Osteocyte (in vitro differentiated cells): ENCODE measurements at places on chromosomes 12 and 14.

DNA sequence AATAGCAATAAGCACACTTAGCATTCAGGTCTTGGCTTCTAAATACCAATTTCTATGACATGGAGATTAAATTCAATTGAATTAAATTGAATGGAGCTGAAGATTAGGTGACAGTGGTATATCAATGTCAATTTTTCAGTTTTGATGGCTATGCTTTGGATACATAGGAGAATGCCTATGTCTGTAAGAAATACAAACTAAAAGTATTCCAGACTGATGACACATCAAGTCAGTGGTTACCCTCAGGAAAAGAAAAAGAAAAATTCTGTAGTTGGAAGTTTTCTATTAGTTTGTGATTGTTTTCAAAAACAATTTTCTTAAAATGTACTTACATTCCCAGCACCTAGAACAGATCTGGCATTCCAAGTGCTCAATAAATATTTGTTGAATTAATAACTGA, 4.9 kb upstream of the DCAF4 start:
- no peak for DNase-seq

DNA sequence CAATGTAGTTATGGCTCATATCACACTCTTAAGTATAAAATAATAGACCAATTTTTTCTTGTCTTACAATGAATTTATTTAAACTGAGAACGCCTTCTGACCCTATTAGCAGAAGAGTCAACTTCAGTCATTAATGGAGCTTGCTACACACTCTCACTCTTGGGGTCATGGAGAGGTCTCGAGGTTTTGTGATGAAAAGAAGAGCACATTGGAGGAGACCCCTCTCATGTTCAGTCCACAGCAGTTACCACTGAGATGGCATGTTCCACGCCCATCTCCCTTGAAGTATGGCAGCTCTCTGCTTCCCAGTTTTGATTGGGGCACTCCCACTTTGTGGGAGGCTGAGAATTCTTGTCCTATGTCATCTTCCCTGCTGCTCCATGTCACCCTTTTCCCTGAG, 266.4 kb downstream of the RPS29 start:
- no peak for DNase-seq

- DNase-seq = peak; percentile 87
Observed at GRCh38 chr14:61145903-61146481, 135.1 kb downstream of the TMEM30B start.

DNA sequence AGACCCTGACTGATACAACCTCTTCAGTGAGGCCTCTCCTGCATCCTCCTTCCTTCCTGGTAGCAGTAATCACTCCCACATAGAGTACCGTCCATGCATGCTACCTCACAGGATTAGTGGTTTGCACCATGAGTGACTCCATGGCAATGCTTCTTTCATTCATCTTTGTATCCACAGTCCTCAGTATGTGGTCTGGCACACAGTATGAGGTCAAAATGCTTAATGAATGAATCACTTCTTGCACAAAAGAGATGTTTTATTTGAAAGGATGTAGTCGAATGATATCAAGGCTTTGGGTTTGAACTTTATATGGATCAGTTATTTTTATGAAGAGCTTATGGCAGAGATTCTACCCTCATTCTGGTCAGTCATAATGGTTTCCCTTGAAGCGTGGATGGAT, 42.2 kb downstream of the KCNA5 start:
- DNase-seq = no peak

GRCh38 chr12:48129376-48129775, 10.2 kb downstream of the PFKM start:
- DNase-seq = no peak

DNA sequence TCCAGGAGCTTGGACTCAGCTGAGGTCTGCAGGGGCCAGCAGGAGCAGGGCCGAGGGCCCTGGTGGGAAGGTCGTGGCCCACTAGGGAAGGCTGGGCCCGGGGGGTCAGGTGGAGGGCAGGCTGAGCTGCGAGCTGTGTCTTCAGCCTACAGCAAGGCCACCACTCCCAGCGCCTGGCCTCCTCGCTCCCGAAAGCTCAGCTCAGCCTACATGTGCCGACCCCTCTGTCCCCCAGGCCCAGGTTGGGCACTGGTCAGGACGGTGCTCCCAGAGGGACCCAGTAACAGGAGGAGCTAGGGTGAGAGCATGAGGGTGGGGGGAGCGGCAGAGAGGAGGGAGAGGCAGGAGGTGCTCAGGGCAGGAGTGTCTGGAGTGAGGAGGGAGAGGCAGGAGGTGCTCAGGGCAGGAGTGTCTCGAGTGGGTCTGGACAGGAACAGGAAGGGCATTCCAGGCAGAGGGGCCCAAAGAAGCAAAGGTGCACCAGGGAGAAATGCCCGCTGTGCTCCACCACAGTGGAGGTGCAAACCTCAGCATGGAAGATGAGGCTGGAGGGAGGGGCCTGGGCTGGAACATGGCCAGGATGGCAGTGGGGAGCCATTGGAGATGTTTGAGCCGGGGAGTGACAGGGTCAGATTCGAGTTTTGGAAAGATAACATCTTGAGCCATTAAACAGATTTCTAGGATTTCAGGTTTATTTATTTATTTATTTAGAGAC, 29.1 kb upstream of the GPR132 start:
- no peak for DNase-seq

GRCh38 chr12:1842905-1843640, 22.7 kb downstream of the LRTM2 start:
- peak; percentile 76 for DNase-seq

DNA sequence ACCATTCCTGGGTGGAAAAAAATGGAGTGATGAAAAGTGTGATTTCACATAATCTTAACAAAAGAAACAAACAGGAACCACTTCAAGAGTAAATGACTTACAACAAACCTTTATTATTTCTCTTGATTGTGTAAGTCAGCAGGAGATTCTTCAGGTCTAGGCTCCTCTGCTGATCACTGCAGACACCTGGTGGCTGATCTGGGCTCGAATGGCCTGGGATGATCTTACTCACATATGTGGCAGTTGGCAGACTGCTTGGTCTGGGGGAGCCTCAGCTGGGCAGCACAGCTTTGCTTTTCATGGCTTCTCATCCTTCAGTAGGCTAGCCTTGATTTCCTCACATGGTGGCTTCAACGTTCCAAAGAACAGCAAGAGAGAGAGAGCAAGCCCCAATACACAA, 215.4 kb upstream of the PRICKLE1 start:
- DNase-seq = no peak

GRCh38 chr14:77843195-77843594, 43.3 kb downstream of the ADCK1 start:
- DNase-seq = no peak

DNA sequence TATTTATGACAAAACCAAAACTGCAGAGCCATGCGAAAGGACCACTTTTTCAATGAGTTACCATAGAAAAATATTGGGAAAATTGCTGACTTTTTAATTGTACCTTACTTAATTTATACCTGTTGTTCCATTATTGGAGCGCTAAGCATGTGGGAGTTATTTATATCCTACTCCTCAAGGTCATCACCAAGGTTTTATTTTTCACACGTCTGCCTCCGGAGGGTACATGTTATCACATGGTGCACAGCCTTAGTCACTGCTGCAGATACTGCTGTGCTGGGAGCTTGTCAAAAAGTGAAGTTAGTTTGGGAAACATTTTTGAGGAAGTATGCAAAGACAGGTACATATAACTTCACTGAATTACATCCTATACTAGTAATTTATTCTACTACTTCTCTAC, 1444.3 kb downstream of the AACS start:
- DNase-seq = no peak

- no peak for DNase-seq
Observed at GRCh38 chr12:54526812-54527630, 22.4 kb upstream of the PDE1B start.

- DNase-seq = no peak
Observed at GRCh38 chr12:109435428-109436187, 41.5 kb downstream of the KCTD10 start.

- no peak for DNase-seq
Observed at GRCh38 chr12:49066120-49066519, 3.7 kb downstream of the RHEBL1 start.

GRCh38 chr12:128259556-128260070, 7.4 kb upstream of the TMEM132C start:
- DNase-seq = no peak

DNA sequence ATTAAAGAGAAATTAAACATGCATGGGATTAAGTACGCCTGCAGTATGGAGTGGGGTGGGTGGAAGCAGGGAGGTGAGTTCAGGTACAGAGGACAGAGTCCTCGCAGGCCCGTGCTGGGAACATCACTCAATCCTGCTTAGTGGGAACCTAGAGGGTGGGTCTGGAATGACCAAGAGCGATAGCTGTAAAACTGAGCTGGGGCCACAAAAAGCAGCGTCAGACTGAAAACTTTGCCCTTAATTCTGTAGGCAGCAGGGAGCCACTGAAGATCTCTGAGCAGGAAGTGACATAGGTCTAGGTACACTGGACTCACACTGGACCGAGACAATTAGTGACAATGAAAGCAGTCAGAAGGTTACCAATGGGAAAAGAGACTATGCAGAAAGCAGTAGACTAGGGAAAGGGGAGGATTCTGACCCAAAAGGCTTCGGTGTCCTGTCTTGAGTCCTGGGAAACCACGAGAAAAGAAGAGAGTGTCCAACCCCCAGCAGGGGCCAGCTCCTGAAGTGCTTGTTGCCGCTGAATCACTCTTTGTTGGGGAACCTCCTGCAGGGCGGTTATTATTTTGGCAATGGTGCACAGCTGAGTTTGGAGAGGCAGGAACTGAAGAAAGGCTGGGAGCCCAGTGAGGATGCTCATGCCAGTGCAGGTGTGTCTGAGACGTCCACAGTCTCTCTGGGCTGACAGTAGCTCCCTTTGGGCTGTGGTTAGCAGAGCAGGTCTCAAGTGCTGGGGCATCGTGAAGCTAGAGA, 97.4 kb downstream of the PLXNC1 start:
- peak; percentile 67 for DNase-seq

DNA sequence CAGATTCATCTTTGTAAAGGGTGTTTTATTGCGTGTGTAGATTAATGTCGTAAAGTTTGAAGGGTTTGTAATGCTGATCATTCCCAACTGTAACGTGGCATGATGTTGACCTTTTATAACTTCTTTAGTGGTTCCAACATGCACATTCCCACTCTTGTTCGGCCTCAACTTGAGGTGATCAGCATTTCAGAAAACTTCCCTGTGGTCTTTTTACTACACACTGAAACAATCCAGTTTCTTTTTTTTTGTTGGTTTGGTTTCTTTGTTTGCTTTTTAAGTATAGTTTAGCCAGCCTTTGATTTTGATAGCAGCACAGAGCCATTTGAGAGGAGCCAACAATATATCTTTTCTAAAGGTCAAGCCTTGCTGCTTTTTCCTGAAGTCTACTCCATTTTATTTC, 22.8 kb downstream of the UTP20 start:
- no peak for DNase-seq

DNA sequence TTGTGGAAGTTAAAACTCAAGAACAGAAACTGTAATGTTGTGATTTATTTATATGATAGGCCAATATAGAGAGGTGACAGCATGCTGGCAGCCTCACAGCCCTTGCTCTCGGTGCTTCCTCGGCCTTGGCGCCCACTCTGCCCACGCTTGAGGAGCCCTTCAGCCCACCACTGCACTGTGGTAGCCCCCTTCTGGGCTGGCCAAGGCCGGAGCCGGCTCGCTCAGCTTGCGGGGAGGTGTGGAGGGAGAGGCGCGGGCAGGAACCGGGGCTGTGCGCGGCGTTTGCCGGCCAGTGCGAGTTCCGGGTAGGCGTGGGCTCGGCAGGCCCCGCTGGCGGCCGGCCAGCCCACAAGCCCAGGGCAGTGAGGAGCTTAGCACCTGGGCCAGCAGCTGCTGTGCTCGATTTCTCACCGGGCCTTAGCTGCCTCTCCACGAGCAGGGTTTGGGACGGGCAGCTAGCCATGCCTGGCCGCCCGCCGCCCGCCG, 65.8 kb upstream of the SLC8A3 start:
- DNase-seq = no peak

DNA sequence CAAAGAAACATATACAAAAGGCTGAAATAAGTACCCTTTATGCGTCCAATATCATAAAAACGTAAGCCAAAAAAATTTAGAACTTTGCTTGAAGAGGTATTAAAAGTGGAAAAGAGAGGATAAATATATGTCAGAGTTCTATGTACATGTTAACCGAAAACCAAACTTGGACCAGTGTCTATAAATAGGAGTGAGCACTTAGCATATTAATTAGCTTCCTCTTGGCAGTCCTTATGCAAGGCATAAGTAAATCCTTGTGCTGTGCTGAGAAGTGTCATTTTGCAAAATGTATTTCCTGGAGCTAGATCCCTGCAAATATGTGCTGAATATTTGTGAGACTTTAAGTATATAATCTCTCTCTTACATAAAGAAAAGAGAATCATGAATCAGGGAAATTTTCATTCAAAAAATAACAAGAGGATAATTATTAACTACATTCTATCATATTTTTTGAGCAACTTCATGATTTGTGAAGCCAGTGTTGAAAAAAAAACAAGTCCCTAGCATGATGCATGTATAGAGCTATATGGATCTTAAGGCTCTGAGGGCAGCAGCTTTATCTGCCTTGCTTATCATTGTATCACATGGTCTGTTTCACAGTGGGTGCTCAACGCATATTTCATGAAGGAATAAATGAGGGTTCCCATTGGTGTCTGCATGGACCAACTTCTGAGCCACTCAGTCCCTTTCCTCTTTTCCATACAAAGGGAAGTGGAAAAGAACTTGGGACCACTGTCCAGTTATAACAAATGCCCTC, 326.1 kb downstream of the PDZRN4 start:
- no peak for DNase-seq

- DNase-seq = no peak
Observed at GRCh38 chr14:68650404-68650994, 142.4 kb downstream of the ZFP36L1 start.

- no peak for DNase-seq
Observed at GRCh38 chr14:101399737-101400517, 161.4 kb upstream of the DIO3 start.

DNA sequence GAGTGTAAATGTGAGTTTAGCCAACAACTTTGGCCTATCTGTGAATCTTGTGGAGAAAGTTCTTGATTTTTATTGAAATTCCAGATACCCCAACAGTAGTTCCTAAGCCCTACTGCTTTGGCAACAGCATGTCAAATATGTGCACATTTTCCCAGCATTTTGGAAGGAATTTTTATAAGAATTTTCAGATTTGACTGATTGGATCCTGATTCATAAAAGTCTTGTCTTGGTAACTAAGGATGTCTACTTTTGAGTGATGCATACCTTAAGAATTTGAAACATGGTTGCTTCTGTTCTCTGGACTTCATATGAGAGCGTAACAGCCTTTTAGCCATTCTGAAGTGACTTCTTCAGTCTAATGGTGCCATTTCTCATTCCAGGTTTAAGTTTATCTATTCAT, 106.7 kb downstream of the ANO4 start:
- DNase-seq = no peak

- no peak for DNase-seq
Observed at GRCh38 chr14:69987406-69988121, 108.3 kb downstream of the SMOC1 start.
